ENCODE measurements at places on chromosomes 4 and X.

DNA sequence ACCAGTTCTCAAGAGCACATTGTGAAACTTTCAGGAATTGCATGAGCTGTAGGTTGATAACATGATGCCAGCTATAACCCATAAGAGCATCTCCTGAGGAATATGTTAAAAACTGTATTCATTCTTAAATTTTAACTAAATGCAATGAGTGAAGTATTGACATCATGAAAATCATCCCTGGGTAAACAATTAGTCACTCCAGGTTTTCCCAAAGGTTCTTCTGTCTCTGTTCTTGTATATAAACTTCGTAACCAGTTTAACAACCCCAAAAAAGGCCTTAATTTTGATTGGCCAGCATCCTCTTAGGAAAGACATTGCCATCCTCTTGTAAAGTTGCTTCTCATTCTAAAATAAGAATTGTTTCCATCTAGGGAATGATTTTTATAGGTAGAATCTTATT, 80.4 kb downstream of the TET2 start:
- no peak for DNase-seq

- no peak for DNase-seq
These were observed 1142.3 kb downstream of the NLGN4X start for GRCh38 chrX:5086388-5086787.

DNA sequence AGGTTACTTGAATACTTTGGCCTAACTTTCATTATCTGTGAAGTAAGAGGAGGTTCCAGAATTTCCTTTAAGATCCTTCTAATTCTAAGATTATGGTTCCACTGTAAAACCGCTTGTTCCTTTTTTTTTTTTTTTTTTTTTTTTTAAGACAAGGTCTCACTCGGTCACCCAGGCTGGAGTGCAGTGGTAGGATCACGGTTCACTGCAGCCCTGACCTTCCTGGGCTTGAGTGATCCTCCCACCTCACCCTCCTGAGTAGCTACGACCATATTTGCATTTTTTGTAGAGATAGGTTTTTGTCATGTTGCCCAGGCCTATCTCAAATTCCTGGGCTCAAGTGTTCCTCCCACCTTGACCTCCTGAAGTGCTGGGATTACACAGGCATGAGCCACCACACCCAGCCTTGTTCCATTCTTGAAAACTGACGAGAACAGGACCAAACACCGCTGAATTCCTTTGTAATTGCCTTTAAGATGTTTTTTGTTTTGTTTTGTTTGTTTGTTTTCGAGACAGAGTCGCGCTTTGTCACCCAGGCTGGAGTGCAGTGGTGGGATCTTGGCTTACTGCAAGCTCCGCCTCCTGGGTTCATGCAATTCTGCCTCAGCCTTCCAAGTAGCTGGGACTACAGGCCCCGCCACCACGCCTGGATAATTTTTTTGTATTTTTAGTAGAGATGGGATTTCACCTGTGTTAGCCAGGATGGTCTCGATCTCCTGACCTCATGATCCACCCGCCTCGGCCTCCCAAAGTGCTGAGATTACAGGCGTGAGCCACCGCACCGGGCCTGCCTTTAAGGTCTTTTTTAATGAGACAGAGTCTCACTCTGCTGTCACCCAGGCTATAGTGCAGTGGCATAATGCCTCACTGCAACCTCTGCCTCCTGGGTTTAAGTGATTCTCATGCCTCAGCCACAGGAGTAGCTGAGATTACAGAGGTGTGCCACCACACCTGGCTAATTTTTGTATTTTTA, 6.8 kb downstream of the PDS5A start:
- no peak for DNase-seq

DNA sequence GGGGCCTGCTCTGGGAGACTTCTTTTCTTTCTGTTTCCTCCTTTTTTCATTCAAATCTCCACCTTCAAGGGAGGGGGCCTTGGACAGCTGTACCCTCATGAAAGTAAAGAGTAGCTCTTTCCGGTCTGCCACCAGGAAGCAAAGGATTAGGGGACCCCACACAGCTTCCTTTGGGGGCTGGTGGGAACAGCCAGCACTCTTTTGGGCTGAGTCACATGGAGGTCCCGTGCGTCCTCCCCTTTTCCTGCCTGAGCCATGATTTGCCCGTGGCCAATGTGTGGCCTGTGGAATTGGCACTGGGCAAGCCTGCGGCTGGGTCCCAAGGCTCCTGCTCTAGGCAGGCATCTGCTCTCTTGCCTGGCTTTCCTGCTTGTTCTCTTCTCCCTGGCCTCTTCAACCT, 65.5 kb downstream of the FHDC1 start:
- DNase-seq: no peak

GRCh38 chrX:110012818-110013485, 10.0 kb downstream of the TMEM164 start:
- DNase-seq: no peak

GRCh38 chrX:7926501-7926900, 712 bp downstream of the PNPLA4 start:
- no peak for DNase-seq

GRCh38 chrX:155086202-155086840, 15.0 kb downstream of the BRCC3 start:
- DNase-seq: no peak

GRCh38 chrX:13852001-13852695, 35.3 kb upstream of the GPM6B start:
- DNase-seq: no peak

- no peak for DNase-seq
These were observed 491.2 kb downstream of the INPP4B start for GRCh38 chr4:142354794-142355420.

GRCh38 chr4:153622778-153623240, 61.3 kb upstream of the TLR2 start:
- no peak for DNase-seq

DNA sequence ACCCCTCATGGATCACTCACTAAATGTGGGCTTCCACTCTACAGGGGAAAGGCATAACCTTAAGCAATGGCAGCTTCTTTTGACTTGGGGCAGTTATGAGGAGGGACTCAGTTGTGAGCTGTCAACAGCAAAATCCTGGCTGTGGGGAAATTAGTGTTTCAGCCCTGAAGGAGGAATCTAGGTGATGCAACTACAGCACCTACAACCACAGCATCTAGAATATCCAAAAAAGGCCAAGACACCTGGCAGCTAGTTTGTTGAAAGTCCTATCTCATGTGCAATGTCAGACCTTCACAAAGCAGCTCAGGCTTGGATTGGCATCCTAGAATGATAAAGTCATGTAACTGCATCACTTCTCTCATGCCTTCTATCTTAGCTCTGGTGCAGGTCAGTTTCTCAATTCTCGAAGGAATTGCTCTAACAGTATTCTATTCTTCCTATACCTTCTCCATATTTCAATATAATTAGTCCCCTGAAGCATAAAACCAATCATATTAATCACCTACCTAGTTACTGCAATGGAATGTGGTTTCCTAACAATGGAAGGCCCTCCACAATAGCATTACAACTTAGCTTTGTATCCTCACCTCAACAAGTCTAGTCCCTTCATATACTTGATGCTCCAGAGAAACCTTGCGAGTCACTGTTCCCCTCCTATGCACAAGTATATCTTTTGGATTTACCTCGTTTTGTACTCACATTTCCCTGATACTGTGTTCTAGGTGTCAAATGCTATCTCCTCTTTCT, 5.5 kb upstream of the ANTXR2 start:
- no peak for DNase-seq

DNA sequence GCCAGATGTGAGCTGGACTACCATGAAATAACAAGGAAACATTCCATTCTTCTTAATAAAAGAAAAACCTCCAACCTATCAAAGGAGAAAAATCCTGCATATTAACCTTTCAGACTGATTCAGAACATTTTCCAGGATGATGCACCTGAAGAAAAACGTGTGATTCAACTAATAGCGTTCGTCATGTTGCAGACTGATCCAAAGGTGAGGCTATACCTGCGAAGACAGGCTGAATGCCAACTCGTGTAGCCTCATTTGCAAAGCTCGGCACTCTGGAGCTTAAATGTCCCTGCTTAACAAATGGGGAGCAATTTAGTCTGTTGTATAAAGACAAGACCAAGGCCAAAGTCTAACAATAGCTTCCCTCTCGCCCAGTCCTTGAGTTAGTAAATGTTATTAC, 172.0 kb upstream of the NOCT start:
- no peak for DNase-seq

DNA sequence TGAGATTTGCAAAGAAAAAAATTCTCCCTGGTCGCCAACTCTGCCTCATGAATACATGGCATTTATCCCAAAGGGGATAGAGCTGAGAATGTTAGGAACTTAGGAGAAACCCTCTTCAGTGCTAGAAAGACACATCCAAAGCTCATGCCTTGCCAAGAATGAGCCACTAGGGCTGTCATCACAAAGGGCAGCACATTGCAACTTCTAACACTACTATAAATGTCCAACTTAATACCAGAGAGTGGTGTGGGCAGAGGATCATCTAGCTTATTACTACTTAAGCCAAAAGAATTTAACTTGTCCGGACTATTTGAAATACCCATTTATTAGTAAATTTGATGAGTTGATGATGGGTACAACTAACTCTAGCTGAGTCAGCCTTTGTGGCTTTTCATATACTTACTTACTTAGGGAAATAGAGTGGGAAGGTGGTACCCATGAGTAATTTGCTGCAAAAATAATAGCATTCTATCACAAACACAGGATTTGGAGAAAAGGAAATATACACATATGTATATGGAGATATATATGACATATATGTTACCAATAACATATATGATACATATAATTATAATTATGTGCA, 66.3 kb upstream of the GAB1 start:
- DNase-seq: no peak

GRCh38 chr4:20262221-20262620, 10.5 kb downstream of the SLIT2 start:
- no peak for DNase-seq

GRCh38 chr4:59380841-59381366, 1819.2 kb upstream of the ADGRL3 start:
- no peak for DNase-seq

DNA sequence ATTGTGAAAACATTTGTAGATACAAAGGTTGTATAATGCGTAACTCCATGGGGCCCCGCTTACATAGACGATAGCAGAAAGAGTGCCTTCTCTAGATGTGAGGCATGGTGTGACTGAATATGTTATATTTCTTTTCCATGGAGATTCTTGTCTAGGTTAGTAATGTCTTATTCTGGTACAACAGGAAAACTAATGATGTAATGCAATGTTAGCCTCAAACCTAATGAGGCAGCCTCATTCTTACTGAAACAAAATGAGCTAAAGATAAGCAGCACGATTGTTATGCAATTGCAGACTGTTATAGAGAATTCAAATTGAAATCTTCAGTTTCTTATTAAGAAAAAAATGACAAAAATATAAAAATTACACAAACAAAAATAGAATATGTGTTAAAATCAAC, 171.1 kb upstream of the ANKRD50 start:
- DNase-seq: no peak

DNA sequence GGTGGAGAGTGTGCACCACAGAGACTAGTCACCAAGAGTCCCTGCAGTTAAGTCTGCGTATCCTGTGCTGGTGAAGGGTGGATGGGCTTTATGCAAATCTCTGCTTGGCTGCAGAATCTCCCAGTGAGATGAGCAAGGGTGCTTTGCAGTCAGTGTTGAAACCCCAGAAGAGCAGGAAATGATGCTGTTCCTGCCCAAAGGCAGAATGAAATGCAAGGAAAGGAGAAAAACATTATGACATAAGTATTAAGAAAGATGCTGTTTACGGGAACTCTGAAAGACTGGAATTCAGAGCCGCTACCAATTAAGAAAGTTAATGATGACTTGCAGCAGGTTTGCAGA, 25.4 kb upstream of the ACSL1 start:
- no peak for DNase-seq

GRCh38 chr4:144347121-144347520, 206.6 kb upstream of the GYPA start:
- no peak for DNase-seq

GRCh38 chr4:41505161-41505661, 32.7 kb upstream of the LIMCH1 start:
- peak; percentile 37 for DNase-seq

DNA sequence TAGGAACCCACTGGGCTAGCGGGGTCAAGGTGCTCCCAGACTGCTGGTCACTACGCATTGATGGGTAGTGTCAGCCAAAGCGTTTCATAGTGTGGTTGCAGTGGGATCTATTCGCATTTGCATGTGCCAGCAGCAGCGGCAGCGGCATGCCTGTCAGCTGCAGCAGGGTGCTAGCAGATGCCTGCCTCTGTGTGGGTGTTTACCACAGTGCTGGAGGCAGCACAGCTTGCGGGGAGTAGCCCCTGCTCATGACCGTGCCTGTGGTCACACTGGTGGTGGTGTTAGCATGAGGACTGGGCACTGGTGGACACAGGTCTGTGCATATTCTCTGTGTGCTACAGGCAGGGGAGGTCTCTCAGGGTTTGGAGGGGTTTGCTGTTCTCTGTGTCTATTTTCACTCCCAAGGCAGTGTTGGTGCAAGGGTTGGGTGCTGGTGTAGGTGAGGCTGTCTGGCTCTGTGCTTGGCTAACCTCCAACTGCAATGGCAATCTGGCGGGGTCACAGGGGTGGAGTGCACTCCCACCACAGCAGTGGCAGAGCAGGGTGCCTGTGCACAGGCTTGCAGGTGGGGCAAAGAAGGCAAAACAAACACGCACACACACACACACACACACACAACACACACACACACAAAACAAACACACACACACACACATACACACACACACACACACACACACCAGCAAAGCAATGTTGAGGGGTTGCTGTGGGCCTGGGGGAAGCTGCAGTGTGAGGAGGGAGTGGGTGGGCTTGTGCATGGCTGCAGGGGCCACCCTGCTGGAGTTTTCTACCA, 184.4 kb downstream of the GLUD2 start:
- no peak for DNase-seq

- no peak for DNase-seq
These were observed 712 bp downstream of the STX18 start for GRCh38 chr4:4541040-4541631.

- no peak for DNase-seq
These were observed 10.1 kb downstream of the BCOR start for GRCh38 chrX:40087425-40088298.

- no peak for DNase-seq
These were observed 33.6 kb upstream of the GTPBP6 start for GRCh38 chrX:352181-352580.

GRCh38 chrX:79065696-79066095, 78.8 kb upstream of the GPR174 start:
- DNase-seq: no peak

DNA sequence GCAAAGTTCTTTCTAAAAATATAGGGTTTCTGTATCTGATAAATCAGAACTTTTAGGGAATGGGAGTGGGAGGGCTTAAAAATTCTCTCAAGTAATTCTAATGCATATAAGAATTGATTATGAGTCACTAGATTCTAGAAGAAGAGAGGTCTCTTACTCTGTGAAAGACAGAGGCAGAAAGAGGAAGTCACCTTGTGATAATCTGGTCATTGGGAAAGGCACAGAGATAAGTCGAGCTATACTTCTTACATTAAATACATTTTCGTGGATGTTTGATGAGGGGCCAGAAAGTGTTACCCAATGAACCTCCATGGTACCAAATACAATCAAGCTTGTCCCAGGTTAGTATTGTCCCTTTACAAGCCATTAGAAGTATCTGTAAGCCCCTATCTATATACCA, 134.4 kb downstream of the MAD2L1 start:
- no peak for DNase-seq
